ENCODE measurements at places on chromosomes 5 and 9.

DNA sequence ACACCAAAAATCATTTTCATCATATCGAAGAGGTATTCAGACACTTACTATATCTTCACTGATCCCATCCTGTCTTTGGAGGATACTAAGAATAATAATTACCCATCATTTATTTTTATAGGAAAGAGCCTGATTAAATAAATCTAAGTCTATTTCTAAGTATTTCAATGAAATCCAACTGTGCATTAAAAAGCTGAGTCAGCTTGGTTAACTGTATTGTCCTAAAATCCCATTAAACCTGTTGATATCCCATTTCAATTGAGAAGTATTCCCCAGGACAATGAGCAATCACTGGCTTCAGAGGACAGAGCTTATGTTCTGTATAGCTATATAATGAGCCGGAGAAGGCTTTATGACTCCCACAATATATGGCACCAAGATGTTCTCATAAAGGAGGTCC, 142.0 kb upstream of the RORB start:
- no peak for DNase-seq

DNA sequence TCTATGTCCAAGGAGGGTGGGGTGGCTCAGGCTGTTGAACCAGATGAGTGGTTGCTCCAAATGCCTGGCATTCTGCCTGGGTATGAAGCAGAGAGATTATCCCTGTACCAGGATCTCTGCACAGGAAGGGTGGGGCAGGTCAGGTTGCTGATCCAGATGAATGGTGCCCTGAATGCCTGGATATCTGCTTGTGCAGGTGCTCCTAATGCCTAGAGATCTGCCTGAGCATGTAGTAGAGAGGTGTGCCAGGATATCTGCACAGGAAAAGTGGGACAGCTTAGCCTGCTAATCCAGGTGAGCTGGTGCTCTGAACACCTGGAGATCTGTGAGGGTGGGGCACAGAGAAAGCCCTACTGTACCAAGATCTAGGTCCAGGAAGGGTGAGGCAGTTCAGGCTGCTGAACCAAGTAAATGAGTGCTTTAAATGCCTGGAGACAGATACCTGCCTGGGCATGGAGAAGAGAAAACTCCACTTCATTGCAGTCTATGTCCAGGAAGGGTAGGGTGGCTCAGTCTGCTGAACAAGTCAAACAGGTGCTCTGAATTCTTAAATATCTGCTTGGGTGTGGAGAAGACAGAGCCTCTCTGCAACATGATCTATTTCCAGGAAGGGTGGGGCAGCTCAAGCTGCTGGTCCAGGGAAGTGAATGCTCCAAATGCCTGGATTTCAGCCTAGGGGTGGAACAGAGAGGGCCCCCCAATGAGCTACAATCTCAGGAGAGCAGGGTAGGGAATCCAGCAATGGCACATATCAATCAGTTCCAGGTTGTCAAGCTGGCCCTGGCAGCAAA, 189.4 kb upstream of the DMRTA1 start:
- no peak for DNase-seq

DNA sequence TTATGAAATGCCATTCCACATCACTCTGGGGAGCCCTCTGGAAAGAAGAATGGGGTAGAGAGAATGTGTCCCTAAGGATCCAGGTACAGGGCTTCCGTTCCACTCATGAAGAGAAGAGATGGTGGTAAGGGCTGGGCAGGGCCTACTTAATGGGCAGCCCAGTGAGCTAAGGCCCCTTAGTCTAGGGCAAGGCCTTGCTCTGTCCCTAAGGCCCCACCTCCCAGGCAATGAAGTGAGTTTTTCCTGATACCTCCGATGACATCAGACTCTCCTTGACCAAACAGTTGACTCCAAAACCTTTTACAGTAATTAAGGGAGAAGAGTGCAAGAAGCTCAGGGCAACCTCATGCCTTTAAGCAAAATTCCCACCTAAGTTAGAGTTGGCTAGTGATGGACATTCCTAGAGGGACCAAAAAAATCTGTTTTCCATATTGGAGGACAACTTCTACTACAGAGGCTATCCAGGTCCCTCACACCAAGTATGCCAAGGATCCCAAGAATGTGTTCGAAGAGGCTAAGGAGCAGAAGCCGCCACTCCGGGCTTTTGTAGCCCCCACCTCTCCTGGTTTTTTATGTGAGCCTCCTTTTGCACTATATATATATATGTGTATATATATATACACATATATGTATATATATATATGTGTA, 5.9 kb downstream of the KLF9 start:
- DNase-seq = no peak

- DNase-seq = no peak
These were observed 103.2 kb downstream of the KLHL3 start for GRCh38 chr5:137632716-137633115.

DNA sequence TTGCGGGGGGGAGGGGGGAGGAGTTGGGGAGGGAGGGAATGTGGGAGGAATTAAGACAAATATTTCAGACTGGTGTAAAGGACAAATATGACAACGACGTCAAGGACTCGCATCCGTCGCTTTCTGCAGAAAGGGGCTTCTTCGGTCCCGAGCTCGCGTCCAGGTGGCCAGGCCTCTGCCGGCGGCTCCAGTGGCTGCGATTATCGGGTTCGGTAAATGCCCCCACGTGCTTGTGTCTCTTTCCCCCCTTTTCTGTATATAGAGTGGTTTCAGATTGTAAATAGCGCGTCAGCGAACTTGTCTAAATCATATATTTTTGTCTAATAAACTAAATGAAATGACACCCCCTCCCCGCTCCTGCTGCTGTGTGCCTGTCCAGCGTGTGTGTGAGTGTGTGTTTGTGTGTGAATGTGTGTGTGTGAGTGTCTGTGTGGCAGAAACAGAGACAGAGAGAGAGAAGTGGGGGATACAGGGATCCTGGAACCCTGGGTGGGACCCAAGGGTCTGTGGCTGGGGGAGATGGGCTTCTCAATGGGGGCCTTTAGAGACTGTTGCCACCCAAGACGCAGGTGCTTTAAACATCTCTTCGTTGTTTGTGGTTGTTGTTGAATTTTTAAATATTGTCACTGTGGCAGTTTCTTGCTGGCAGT, 5.6 kb downstream of the IRX1 start:
- no peak for DNase-seq

DNA sequence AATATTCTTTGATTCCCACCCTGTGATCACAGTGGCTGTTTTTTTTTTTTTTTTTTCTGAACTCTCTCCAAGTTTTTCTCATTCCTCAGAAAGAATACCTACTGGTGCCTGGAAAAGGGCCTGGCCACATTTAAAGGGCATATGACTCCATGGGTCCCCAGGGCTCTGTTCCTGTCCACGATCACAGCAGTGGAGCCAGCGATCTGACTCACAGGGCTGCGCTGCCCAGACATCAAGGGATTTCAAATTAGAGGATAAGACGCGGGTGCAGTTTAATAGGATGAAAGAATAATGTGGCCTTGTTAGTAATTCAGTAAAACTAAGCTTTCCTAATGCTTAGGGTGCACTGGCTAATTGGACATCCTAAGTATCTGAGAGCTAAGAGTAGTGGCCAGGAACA, 175.1 kb upstream of the MSX2 start:
- DNase-seq = no peak

GRCh38 chr9:123129423-123129822, 96.0 kb downstream of the GPR21 start:
- no peak for DNase-seq

DNA sequence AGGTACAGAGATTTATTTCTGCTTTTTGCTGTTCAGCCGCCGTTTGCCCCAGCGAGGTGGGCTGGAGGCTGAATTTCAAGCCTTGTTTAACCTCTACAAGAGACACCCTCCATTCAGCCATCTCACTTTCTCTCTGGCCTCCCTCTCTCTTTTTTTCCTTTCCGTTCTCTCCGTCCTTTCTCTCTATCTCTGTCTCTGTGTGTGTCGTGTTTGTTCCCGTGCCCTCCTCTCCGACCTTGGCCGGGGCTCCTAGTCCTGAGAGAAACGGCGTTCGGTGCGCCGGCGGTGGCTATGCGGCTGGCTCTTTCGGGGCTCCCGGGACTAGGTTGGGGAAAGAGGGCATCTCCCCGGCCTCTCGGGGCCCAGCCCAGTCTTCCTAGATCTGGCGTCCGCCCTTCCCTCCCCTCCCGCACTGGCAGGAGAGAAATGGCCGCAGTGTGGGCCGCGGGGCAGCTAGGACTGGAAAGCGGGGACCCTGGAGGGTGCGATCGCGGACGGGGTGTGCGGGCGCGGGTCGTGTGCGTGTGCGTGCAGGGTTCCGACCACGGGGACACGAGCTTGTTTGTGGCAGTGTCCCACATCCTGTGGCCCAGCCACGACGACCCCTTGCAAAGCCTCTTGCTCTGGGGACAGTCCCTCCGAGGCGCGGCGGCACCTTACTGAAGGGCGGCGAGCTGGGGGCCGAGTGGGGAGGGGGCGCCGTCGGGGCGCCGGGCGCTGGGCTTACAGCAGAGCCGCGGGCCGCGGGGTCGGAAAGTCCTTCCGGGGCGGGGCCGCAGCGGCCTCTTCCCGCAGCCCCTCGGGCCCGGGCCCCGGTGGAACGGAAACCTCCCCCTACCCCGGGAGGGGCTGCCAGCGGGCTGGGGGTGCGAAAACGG, 5.7 kb downstream of the LHX2 start:
- no peak for DNase-seq

Data from stimulated activated CD4-positive, alpha-beta T cell treated with anti-CD3 and anti-CD28 coated beads, TNF-alpha, amount 100 ng/mL, for 4 hours (primary cell).